HuH-7.5 (cell line): ENCODE measurements at places on chromosomes 3 and 15.

DNA sequence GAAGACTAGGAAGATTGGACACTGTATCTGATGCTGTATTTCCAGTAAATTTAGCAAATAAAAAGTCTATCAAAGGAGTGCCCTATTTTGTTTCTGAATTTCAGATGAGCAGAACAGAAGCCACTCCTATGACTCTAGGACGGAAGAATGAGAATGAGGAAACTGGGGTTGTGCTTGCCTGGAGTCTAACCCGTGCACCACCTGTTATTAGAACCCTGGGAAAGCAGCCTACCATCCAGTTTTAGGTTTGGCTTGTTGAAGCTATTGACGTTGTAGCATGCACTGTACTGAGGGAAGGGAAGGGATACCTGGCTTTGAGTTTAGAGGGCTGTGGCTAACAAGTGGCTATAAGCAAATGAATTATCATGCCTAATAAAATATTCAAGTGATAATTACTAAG lies 318.5 kb downstream of the SLC9A9 start:
- DNase-seq = no peak

- no peak for DNase-seq
These were observed 237.0 kb downstream of the LPP start for GRCh38 chr3:188390775-188391443.

DNA sequence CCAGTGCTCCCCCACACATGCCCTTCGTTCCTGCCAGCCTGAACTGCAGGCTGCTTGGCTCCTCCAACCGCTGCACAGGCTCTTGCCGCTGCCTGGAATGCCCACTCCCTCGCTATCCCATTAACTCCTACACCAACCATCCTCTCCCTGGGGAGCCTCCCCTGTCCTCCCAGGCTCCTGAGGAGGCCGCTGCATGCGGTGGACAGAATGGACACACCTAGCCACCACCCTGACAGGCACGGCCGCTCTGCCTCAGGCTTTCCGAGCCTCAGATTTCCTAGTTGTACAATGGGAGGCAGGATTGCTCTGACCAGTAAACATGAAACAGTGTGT lies 2.3 kb downstream of the PLXNB1 start:
- no peak for DNase-seq

GRCh38 chr15:73800662-73801345 lies 47.7 kb upstream of the INSYN1 start:
- no peak for DNase-seq

DNA sequence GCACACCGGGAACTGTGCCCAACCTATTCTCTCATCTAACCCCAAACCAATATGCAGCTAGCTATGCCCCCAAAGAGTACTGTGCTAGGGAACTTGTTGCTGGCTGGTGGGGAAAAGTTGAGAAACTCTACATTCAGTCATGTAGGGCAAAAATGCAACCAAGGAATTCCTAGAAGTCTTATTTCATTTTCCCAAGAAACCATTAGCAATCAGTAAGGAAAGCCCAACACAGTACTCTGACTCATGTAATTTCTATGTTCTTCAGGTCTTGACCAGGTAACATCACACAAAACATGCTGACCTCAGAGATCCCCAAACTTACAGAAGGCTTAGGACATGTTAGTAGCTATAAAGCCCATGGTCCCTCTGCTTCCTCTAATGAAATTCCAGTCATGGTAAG lies 52.1 kb downstream of the TASOR start:
- no peak for DNase-seq
